ENCODE measurements at places on chromosomes 11 and 22. TPM values are rescaled to one million over a fixed set of nuclear protein-coding genes. Genes with fewer than 3 reads are reported as not detected.
A peak's percentile ranks its signal among the peaks of the same experiment; 100 is the strongest.

The TRPM5 gene
- total RNA-seq: 3.7 TPM

DNA sequence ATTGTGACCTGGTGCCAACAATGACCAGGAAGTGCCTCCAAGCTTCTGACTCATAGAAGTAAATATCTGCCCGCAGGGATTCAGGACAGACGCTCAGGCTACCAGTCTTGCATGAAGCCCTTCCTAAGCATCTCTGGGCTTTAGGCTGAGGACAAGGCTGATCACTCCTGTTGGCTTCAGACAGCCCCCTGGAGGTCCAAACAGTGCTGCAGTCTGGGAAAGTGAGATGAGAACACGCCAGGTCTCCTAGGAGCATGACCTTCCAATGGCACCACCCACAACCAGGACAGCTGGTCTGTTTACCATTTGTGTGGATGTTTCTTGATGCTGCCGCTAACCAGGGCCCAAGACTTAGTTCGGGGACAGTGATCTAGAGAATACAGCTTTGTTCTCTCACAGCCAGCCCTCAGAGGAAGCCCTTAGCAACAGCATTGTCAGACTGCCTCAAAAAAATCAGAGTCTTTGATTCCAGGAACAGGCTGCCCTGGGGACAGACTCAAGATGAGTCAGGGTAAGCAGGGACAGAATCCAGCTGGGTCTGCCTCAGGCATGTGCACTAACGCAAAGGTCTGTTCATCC, 111.2 kb downstream of the ZNF280B start:
- no peak for DNase-seq

DNA sequence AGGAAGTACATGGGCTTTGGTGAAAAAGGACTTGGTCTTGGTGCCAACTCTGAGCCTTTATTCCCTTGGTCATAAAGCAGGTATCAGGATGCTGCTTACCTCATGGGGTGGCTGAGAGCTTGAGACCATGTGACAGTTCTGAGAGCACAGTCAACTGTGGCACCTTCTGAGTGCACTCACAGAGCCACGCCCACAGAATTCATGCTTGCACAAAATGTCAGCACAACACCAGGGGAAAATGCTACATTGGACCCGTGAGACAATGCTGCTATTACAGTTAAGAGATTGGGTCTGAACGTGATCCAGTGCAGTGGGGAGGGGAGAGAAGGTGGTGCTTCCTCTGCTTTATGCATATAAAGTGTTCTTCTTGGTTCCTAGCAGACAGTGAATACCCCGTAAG, 79.5 kb upstream of the SPON1 start:
- DNase-seq: peak; percentile 25

The POLDIP3 gene
- total RNA-seq: 69.5 TPM

- no peak for DNase-seq
Observed at GRCh38 chr11:12950670-12951069, 58.4 kb upstream of the RASSF10 start.

All from transverse colon (tissue), 4 donors.